ENCODE measurements at places on chromosomes 7 and 10. TPM values are rescaled to one million over a fixed set of nuclear protein-coding genes. Genes with fewer than 3 reads are reported as not detected.

DNA sequence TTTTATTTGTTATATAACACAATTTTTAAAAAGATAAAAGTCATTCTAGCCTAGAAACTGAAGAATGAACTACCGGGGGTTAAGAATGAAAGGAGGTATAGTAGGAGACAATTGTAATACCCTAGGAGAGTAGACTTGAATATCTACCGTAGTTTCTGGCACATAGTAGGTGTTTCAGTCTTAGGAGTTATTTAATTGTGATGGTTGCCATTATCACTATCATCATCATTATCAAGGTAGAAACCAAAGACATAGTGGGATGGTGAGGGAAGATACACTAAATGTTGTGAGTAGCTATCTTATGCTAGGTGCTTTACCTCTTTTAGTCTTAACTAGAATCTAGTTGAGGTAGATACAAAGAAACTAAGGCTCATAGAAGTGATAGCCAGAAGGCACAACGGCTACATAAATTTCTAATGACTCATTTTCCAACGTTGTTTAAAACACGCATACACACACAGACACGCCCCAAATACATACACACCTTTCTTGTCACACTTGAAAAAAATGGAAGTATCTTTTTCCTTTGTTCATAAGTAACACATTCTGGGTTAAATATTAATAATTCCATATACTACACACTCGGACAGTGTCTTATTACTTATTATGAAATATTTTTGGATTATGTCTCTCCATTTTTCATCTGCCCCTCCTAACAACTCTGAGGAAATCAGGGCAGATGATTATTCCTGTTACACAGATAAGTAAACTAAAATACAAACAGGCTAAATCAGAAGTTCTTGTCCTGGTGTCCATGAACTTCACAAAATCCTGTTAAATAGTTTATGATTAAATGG lies 2.0 kb upstream of the ANLN start:
- H3K4me1 ChIP-seq = peaks cover 9% of the 10 kb centered on the region
- no peak overlapping the region for H3K27ac ChIP-seq
- H3K36me3 ChIP-seq = no peaks in the 10 kb centered on the region

DNA sequence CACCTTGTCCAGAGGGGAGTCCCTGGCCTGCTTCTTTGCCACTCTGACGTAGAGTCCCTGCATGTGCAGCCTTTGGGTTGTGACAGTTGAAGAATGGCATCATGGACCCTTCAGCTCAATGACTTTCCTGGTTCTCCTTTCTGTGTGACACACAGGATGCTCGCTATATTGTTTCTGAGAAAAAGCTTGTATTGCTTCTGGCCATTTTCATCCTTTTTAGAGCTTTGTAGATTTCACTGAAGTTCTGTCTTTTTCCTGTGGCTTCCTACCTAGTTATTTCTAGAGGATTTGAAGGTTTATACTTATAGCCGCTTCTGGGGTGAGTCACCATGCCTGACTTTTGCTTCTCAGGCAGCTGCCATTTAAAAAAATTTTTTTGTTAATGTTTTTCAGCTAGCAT lies 27.0 kb downstream of the SND1 start:
- no peaks in the 10 kb centered on the region for H3K27me3 ChIP-seq
- H3K4me1 ChIP-seq = peaks cover 1% of the 10 kb centered on the region
- H3K27ac ChIP-seq = no peak overlapping the region
- H3K36me3 ChIP-seq = peaks cover 13% of the 10 kb centered on the region
- DNase-seq = no peak
- no peak overlapping the region for H3K4me3 ChIP-seq

DNA sequence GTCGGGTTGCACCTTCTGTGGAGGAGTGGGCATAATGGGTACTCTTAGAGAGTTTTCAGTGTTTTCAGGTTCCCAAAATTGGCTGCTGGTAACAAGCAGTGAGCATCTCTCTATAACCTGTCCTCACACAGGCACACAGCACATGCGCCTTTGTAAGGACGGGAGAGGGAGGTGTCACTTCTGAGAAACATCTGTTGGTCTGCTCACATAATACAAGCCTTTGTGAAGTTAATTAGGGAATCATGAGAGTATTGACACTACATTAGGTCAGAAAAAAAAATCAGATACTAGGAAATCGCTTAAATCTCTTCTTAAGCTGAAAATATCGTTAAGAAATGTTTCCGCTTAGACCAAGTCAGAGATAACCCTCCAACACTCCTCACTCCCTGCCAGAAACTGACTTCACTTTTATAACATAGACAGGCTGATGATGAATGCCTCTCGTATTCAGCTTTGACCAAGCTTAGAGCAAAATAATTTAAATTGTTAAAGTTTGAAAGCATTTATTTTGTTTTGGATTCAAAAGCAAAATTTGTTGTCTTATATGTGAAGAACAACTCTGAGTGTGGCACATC lies 769.7 kb downstream of the TNS3 start:
- no peaks in the 10 kb centered on the region for H3K36me3 ChIP-seq
- H3K4me1 ChIP-seq = peaks cover 3% of the 10 kb centered on the region
- H3K27me3 ChIP-seq = no peaks in the 10 kb centered on the region
- H3K4me3 ChIP-seq = no peak overlapping the region
- H3K27ac ChIP-seq = no peak overlapping the region

- H3K36me3 ChIP-seq = no peaks in the 10 kb centered on the region
- H3K27me3 ChIP-seq = no peaks in the 10 kb centered on the region
- H3K27ac ChIP-seq = no peak overlapping the region
- no peaks in the 10 kb centered on the region for H3K4me1 ChIP-seq
- DNase-seq = no peak
Measured at GRCh38 chr7:139897422-139898090, 68.5 kb downstream of the TBXAS1 start.

GRCh38 chr10:1230592-1231275 lies 174.5 kb downstream of the WDR37 start:
- H3K27me3 ChIP-seq = peaks cover 44% of the 10 kb centered on the region
- no peaks in the 10 kb centered on the region for H3K4me1 ChIP-seq
- no peak for DNase-seq
- H3K36me3 ChIP-seq = no peaks in the 10 kb centered on the region
- H3K4me3 ChIP-seq = no peak overlapping the region

TMEM270 gene
- total RNA-seq = not detected
